T-helper 2 cell (primary cell): ENCODE measurements at places on chromosomes 11 and 22.

- no peak for DNase-seq
These were observed 40.0 kb upstream of the FIBIN start for GRCh38 chr11:26953770-26954392.

DNA sequence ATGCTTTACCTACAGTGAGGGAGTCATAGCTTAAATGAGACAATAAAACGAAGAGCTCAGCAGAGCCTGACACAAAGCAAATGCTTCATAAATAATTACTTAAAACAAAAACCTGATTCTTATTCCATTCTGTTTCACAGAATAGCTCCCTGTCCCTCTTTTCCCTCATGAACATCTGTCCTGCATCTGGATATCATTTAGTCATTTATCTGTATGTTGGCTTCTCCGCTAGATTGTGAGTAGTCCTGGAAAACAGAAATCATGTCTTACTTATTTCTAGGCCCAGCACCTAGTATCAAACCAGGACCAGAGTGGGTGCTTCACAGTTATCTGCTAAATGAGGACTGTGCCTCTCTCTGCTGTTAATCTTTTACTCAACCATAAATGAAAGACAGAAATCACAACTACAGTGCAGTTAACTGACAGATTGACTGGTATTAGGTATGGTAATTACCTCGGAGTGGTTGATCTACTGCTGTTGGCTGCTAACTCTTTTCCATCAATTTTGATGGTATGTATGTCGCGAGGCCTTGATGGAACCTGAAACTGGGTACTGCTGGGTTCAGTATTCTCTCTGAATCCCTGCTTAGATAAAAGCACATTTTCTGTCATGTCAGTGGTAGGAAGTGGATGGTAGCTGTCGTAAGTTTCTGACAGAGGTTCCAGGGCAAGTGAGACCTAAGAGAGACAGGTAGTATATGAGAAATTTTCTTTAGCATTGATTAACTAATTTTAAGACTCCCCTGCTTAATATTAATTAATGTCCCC is 31.5 kb downstream of the C2CD3 start:
- no peak for DNase-seq

GRCh38 chr22:37126383-37126782 is 16.9 kb upstream of the TMPRSS6 start:
- DNase-seq: no peak

DNA sequence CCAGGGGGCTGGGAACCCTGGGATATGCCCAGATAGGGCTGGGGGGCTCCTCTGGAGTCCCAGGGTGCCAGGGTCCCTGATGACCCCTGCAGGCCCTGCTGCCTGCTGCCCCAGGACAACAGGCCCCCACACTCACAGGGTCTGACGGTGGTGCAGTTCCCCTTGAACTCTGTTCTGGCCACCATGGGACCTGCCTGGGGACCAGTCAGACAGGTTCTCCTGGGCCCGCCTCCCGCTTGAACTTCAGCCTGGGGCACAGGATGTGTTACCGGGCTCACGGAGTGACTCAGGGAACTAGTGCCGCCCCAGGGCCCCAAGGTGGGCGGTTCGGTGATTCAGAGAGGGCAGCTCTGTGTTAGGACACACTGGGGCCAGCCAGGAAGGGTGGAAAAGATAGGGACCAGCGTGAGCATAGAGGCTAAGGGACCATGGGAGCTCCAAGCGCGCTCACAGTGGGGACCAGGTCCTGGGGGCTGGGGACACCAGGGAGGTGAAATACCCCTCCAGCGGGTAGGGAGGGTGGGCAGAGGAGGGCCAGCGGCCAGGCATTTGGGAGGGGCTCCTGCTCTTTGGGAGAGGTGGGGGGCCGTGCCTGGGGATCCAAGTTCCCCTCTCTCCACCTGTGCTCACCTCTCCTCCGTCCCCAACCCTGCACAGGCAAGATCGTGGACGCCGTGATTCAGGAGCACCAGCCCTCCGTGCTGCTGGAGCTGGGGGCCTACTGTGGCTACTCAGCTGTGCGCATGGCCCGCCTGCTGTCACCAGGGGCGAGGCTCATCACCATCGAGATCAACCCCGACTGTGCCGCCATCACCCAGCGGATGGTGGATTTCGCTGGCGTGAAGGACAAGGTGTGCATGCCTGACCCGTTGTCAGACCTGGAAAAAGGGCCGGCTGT is 21.5 kb upstream of the TXNRD2 start:
- DNase-seq: peak; percentile 5

DNA sequence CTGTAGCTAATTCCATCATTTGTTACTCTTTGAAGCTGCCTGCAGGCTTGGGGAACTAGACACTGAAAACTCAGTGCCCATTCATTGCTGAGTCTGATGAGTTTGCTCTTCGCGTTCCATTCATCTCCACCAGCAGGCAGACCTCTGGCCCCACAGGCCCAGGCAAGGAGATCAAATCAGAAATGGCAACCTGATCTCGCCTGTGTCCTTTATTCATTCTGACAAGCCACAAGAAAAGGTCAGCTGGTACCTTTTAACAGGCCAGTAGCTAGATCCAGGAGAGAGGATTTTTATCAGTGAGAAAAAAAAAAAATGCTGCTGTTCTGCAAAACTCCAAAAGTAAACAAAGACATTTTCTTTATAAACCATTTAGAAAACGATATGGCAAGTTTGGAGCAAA is 742.5 kb downstream of the ETS1 start:
- DNase-seq: no peak
